ENCODE measurements at places on chromosomes 2 and 18.

DNA sequence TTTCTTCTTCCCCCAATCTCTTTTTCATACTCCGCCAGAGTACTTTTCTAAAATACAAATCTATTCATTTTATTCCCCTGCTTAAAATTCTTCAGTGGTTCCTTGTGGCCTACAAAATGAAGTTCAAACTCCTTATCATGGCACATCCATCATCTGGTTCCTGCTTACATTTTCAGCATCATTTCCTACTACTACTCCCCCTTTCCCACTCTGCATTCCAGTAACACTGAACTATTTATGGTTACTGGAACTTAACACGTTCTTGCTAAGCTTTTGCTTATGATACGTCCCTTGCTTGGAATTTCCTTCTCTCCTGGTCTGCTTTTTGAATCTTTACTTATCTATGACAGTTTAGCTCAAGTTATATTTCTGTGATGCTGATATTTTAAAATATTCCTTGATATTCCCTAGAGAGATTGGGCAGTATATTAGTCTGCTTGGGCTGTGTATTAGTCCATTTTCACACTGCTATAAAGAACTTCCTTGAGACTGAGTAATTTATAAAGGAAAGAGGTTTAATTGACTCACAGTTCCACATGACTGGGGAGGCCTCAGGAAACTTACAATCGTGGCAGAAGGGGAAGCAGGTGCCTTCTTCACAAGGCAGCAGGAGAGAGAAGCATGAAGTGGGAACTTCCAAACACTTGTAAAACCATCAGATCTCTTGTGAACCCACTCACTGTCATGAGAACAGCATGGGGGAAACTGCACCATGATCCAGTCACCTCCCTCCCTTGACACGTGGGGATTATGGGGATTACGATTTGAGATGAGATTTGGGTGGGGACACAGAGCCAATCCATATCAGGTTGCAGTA lies 53.2 kb downstream of the BMPR2 start:
- DNase-seq: no peak

- DNase-seq: no peak
Observed at GRCh38 chr2:196174404-196174803, 3.0 kb upstream of the STK17B start.

- peak; percentile 8 for DNase-seq
Observed at GRCh38 chr18:22983175-22983574, 50.0 kb downstream of the RBBP8 start.

DNA sequence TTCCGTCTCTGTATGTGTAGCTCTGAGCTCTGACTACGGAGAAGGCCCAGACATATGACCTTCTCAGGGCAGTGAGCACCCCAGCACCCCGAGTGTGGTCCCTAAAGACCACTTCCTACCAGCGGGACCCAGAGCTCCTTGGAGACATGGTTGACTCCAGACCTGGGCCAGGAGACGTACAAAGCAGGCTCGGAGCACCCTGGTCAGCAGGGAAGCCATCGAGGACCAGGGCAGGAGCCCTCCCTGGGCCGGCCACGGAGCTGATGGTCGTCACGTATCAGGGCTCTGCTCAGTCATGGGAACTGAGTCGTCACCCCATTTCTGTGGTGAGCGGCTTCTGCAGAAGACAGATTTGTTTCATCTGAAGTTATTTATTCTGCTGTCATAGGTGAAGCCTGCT lies 12.8 kb upstream of the NEU4 start:
- DNase-seq: no peak

GRCh38 chr2:60589104-60589503 lies 35.6 kb upstream of the BCL11A start:
- DNase-seq: no peak

DNA sequence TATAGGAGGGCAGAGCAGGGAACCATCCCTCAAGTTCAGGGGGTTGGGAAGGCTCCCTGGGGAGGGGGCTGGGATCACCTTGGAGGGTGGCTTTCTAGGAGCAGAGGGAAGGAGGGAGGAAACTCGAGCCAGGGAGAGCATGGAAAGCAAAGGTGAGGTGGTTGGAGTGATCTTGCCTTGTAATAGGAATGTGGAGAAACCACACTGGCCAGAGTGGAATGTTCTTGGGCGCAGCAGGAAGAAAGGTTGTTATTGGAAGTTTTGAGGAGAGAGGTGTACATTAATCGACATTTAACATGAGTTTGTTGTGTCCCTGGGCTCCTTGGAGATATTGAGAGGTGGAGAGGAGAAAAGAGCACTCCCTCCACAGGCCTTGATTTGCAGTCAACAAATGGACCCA lies 272.2 kb downstream of the PRKCE start:
- DNase-seq: no peak

GRCh38 chr2:136517716-136518115 lies 247.6 kb upstream of the THSD7B start:
- no peak for DNase-seq

DNA sequence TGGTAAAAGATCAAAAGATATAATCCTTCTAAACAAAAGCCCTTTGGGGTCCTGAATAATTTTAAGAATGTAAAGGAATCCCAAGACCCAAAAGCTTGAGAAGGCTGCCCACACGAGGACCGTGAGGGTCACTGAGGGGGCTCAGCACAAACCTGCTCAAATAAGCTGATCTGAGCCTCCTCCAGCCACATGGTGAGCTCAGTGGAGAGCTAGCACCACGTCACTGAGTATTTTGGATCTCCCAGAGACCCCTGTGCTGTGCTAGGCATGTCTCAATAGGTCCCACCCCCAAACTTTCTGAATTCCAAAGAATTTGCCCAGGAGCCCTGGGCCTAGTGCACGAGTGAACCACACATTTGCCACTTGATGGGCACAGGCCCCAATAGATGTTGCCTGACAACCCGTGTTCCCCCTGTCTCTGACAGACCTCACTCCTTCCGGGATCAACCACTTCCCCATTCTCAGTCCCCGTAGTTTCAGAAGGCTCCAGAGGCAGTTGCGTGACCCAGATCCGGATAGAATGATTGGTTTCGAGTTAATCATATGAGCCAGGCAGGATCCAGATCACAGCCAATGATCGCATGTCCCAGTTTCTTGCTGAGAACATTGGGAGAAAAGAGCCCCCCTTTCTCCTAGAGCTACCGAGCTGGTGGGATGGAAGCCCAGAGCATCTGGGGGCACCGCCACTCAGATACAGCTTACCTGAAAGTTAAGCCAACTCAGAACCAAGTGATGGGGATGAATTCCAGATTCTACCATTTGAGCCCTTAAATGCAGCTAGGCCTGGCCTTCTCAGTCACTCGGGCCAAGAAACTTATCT lies 203.8 kb downstream of the TNS1 start:
- peak; percentile 21 for DNase-seq

DNA sequence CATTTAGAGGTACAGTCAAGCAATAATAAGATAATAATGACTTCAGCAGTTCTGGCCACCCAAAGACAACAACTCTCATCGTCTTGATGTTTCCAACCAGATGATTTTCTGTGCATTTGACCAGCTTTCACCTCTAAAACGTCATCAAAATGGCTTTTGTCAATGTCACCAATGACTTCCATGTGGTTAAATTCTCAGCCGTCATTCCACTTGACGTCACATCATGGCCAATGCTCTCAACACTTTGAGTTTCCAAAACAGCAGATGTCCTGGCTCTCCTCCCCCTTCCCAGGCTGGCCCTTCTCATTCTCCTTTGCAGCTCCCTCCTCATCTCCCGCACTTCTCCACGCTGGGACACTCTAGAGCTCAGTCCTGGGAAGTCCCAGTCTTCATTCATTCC lies 258.3 kb downstream of the BCL2 start:
- no peak for DNase-seq

- DNase-seq: no peak
Observed at GRCh38 chr2:8087480-8087840, 594.4 kb upstream of the ID2 start.

GRCh38 chr2:175035806-175036205 lies 30.6 kb upstream of the CHN1 start:
- DNase-seq: no peak

GRCh38 chr2:113334147-113334546 lies 55.4 kb upstream of the PAX8 start:
- no peak for DNase-seq

GRCh38 chr18:13366962-13367892 lies 148.7 kb downstream of the LDLRAD4 start:
- DNase-seq: no peak

DNA sequence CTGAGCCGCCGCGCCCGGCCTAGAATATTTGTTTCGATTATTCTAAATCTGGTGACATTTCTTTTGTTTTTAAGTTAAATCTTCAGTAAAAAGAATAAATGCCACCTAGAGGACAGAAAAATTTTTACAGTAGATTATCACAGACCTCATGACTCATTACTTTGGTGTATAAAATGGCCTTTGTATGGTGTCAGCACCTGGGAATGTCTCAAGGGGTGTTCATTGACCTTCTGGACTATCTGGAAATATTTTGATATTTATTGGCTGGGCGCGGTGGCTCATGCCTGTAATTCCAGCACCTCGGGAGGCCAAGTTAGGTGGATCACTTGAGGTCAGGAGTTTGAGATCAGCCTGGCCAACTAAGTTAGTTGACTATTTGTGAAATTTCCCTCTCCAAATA lies 30.3 kb upstream of the SLC30A6 start:
- DNase-seq: no peak

DNA sequence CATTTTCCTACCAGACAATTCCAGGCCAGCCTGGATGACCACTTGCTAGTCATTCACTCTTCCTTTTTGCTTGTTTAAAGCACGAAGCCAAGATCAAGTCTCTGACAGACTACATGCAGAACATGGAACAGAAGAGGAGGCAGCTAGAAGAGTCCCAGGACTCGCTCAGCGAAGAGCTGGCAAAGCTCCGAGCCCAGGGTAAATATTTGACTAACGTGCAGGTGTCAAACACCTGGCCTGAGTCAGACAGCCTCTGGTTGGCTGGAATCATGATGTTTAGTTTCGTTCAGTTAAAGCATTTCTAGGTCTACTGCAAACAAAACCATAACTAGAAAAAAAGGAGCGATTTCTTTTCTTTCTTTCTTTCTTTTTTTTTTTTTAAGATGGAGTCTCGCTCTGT lies 44.2 kb upstream of the LYPD6B start:
- no peak for DNase-seq

GRCh38 chr18:22088996-22089640 lies 80.3 kb upstream of the GATA6 start:
- no peak for DNase-seq

DNA sequence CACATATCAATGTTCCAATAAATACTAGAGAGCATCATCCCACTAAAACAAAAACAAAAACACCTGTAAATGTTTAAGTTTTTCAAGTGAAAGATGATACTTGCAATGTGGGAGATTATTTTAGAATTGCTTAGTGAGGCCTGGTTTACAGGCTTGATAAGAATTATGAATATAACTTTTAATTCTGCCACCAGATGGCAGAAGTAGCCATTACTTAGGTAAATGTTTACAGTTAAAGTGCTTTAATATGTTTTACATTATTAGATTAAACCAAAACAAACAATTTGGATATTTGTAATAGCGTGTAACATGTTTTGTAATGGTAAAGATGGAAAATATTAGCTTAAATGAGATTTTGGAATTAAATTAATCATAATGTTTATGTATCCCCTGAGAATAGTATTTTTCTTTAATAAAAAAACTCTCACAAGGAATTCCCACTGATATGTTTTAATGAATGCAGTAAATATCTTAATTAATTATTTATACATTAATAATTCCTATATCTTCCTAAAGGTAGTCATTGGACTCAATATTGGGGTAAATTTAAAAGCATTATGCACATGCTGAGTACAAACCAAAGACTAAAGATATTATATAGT lies 522.0 kb downstream of the SPAG16 start:
- peak; percentile 44 for DNase-seq

DNA sequence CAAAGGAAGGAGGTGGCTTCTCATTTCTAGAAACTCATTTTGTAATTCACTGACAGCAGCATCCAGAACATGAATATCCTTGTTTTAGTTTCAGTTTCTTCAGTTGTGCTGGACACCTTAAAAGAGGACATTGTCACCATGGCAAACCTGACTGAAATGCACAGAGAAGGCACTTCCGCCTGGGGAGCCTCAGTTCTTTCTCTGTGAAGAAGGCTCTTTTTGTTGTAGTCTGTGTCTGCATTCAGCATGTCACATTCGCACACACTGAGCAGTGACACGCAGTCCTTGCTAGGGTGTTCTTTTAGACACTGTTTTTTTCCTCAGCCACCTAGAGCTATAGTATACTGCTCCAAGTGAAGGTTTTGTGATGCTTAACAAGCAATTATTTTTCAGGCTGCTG lies 9.5 kb upstream of the RPRM start:
- no peak for DNase-seq

DNA sequence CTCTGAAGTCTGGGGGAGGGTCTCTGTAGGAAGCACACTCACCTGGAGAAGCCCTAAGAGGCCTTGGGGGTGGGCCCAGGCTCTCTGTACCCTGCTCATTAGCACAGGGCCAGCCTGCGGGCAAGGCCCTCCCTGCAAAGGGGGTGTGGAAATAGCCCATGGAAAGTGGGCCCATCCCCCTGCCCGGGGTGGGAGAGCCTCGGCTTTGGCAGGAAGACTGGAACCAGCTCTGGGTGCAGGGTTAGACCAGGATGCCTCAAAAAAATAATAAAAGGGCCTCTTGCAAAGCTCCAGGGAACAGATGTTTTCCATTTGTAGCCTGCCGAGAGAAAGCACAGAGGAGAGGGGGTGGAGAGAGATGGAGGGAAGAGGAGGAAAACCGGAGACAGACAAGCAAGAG lies 98.7 kb downstream of the STPG4 start:
- no peak for DNase-seq

DNA sequence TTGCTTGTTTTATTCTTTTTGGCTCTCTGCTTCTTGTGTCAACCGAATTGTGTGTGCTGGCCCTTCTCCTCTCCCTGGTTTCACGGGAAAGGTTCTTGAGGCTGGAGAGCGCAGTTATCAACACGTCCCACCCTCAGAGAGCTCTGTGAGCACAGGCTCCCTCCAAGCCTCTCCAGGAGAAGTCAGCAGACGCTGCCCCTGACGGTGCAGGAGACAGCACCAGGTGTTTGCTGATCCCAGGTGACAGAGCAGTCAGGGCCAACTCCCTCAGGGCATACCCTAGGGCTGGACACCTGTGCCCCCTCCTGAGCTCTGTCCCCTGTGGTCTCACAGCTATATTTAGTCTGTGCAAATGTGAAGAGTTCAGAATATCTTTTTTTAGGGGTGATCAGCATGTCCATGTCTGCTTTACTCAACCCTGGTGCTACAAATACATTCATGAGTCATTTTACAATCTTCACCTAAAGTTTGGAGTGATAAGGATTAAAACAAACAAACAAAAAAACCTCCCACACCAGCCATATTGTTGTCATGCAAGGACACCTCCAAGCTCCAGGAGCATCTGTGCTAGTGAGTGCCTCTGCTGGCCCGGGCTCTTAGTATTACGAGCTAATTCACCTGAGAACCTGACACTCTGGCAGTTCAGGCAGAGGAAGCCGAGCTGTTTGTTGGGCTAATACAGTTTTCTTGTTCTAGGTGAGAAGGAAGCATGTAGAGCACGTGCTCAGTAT lies 65.9 kb upstream of the TMEM200C start:
- DNase-seq: no peak

DNA sequence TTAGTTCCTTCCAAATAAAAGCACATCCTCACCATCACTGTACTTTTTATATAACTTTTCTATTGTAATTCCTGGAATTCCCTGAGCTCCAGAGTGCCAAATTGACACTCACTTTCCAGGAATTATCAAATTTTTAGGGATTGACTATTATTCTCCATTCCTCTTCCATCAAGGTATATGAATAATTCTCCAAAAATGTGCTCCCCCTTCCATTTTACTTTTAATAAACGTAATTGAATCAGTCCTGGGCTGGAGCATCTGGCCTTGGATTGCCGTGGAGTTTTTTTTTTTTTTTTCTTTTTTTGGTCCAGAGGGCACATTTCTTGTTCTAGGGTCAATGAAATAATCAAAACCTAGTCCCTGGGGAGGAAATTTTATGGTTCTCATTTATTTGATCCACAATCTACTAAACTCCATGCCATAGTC lies 304.3 kb downstream of the CDCA7 start:
- no peak for DNase-seq
